ENCODE measurements at places on chromosomes 11 and 22.

- no peak for DNase-seq
Measured at GRCh38 chr11:30351061-30351460, 28.2 kb downstream of the ARL14EP start.

GRCh38 chr22:31950226-31950625 is 5.9 kb downstream of the YWHAH start:
- no peak for DNase-seq

DNA sequence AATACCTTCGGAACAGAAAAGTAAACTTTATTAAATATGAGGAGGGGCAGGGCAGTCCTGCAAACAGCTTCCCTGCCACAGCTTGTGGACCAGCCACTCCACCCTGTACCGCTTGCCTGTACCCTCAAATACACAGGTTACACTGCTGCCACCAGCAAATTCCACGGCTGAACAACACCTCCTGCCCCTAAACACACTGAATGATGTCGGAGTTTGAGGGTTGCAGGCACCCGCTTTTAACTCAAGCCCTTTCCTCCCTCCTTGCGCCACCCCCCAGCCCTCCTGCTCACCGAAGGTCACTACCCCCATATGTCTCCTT is 4.0 kb downstream of the VSIG2 start:
- DNase-seq = no peak

- no peak for DNase-seq
Measured at GRCh38 chr11:18700872-18701271, 2.3 kb downstream of the TMEM86A start.

- DNase-seq = no peak
Measured at GRCh38 chr11:7591107-7591894, 77.5 kb downstream of the PPFIBP2 start.

DNA sequence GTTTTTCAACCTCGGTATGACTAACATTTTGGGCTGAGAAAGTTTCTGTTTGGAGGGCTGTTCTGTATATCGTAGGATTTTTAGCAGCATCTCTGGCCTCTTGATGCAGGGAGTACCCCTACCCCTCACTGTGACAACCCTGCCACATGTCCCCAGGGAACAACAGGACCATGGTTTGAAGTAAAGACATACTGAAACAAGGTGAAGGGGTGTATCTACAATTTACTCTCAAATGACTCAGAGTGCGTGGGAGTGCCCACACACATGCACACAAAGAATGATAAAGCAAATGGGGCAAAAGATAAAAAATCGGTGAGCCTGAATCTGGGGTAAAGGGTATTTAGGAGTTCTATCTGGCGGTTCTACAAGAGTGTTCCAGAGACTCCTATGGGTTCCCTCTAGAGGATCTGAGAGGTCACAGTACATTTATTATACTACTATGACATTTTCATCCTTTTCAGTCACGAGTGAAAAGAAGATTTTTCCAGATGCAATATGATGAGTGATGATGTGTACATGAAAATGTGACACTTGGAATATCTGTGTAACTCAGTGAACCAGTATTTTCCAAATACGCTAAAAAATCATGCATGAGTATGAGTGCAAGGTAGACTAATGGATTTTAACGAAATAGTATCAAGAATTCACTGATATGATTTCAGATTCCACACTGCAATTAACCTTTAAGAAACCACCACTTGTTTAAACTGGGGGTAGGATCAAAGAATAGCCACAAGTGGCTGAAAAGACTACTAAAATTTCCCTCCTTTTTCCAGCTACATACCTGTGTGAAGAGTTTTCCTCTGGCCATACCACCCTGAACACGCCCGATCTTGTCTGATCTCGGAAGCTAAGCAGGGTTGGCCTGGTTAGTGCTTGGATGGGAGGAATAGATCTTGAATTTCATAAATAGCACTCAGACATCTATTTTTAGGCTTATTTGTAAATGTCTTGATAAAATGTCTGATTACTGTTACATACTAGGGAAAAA is 56.3 kb upstream of the YPEL1 start:
- peak; percentile 66 for DNase-seq

- DNase-seq = no peak
Measured at GRCh38 chr11:17859552-17859951, 125.0 kb downstream of the KCNC1 start.

- no peak for DNase-seq
Measured at GRCh38 chr22:43998679-43999264, 25.3 kb upstream of the PARVB start.

DNA sequence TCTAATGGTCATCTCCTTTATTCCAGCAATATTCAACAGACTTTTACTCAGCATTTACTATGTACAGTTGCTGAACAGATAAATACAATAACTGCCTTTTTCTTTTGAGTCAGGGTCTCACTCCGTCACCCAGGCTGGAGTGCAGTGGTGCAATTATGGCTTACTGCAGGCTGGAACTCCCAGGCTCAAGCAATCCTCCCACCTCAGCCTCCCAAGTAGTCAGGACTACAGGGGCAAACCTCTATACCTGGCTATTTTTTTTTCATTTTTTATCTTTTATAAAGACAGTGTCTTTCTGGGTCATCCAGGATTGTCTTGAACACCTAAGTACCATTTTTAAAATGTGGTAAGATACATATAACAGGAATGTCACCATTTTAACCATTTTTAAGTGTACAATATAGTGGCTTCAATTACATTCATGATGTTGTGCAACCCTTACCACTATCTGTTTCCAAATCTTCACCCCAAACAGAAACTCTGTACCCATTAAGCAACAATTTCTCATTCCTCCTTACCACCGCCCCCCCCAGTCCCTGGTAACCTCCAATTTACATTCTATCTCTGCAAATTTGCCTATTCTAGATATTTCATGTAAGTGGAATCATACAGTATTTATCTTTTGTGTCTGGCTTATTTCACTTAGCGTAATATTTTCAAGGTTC is 67.8 kb downstream of the MIAT start:
- no peak for DNase-seq

GRCh38 chr11:65887723-65888162 is 528 bp downstream of the FIBP start:
- peak; percentile 55 for DNase-seq

GRCh38 chr22:46992121-46992731 is 229.8 kb downstream of the TBC1D22A start:
- DNase-seq = no peak

Measured in bronchial epithelial cell (primary cell).